ENCODE measurements at places on chromosomes 4 and X. TPM values are rescaled to one million over a fixed set of nuclear protein-coding genes. Genes with fewer than 3 reads are reported as not detected.

- no peak for DNase-seq
These were observed 117.3 kb downstream of the CHM start for GRCh38 chrX:85930099-85930498.

- no peak for DNase-seq
These were observed 2262.0 kb upstream of the TENM3 start for GRCh38 chr4:179981161-179981560.

DNA sequence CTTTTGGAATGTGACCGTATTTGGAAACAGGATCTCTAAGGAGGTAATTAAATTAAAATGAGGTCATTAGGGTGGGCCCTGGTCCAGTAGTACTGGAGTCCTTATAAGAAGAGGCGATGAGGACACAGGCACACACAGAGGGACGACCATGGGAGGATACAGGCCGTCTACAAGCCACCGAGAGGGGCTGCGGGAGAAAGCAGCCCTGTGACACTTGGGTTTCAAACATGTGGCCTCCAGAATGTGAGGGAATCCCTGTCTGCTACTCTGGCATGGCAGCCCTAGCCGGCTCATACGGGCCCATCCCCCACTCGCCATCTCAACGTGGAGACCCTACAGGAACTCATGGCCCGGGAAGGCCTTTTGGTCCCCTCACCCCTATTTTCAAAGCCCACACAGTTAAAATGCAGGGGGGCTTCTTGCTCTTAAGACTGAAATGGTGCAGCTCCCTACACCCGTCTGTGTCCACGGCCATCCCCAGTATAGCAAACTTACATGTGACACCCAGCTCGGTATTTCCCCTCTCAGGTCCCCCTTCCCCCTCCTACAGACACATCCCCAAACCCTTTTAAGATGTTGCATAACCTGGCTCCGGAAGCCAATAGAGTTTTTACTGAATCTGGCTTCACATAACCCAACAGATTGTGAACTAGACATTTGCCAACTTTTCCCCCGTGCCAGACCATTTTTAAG lies 124.1 kb upstream of the TBL1X start:
- DNase-seq, result peak; percentile 64

- DNase-seq, result no peak
These were observed 7.3 kb upstream of the TMEM185A start for GRCh38 chrX:149638860-149639259.

GRCh38 chrX:13085526-13085925 lies 41.1 kb upstream of the FAM9C start:
- DNase-seq, result no peak

GRCh38 chrX:85851418-85851817 lies 195.9 kb downstream of the CHM start:
- DNase-seq, result no peak

GRCh38 chr4:37757121-37757520 lies 69.4 kb upstream of the PGM2 start:
- DNase-seq, result no peak

DNA sequence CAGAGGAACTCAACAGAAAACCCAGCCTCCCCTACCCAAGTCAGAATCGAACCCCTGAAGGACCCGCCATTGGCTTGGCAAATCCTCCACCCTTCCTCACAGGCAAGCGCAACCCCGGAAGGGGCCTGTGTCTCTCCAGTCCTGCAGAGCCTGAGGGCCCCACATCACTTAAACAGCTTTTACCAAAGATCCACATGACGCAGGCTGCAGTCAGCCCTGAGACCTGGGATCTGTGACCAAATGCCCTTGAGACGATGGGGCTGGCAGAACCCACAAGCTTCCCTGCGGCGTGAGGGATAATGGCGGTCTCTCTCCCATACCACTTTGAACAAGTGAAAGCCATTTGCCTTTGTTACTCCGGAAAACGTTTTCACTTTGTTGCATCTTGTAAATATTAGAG lies 54.9 kb downstream of the ACOX3 start:
- no peak for DNase-seq

DNA sequence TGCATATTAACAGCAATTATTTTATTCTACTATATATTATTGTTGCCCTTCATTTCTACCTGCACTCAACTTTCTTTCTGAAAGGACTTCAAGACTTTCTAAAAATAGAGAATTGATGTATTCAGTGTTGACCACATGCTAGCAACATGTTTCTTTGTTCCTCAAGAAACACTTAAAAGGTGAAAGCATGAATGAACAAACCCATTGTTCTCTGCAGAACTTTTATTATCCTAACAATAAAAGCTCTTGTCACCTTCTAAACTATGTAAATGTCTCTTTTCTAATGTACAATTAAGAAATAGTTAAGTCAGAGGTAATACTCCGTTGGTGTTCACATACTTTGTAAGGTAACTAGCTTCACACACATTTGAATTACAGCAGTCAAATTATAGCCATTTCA lies 638.7 kb downstream of the FSTL5 start:
- no peak for DNase-seq

GRCh38 chr4:94939791-94940519 lies 182.2 kb downstream of the BMPR1B start:
- no peak for DNase-seq

GRCh38 chrX:45164995-45165394 lies 35.7 kb downstream of the DIPK2B start:
- DNase-seq, result no peak

DNA sequence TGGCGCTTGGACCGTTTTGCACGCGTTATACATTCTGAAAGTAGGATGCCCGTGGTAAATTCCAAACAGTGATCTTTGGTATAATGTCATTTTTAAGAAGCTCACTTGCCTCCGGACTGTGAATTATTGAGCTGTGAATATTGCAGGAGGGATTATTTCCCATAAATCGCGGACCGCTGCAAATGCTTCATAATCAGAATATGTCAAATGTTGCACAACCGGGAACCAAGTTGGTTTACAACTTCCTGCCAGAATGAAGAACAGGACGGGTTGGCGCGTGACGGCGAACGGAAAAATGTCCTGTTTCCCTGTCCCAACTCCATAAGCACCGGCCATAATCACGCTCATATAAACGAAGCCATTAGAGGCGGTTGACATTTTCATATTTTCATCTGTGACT lies 67.6 kb downstream of the SHOX start:
- no peak for DNase-seq

GRCh38 chrX:140091125-140091886 lies 126.0 kb upstream of the CXorf66 start:
- DNase-seq, result no peak

DNA sequence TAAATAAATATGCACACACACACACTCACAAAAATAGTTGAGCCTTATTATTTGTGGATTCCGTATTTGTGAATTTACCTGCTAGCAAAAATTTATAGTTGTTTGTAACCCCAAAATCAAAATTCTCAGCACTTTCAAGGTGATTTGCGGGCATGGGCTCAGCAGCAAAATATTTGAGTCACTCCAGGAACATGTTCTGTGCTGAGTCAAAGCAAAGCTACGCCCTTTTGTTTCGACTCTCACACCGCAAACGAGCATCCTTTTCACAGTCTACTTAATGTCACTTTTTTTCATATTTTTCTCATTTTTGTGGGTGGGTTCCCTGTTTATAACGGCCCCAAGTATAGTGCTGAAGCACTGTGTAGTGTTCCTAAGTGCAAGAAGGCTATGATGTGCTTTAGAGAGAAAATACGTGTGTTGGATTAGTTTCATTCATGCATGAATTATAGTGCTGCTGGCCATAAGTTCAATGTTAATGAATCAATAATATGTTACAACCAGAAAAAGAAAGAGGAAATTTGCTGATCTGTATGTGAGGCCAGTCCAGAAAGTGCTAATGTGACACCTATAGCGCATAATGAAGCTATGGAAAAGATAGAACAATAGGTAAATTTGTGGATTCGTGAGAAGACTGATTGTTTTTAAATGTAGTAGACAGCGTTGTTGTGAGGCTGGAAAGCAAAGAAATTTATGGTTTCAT lies 723.2 kb upstream of the AGA start:
- DNase-seq, result no peak

DNA sequence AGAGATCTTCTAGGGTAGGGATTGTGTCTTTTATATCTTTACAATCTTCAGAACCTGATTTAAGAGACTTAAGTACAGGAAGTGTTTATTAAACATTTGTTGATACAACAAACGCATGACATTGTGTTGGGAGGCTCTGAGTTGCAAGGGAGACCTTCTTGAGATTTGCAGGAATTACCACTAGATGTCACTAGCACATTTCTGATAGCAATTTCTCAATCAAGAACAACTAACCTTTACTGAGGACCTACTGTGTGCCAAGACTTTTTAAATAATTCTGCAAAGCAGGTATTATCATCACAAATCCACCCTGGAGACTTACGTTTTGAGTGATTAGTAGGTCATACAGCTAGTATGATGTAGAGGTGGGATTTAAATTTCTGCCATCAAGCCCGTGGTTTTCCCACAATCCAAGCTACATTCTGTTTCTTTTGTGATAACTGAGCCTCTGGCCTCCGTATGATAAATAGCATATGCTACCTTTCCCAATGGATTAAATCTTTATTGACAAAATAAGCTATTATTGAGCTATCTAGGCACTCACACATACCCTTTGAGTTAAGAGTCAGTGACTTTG lies 986.0 kb downstream of the CCSER1 start:
- DNase-seq, result no peak

DNA sequence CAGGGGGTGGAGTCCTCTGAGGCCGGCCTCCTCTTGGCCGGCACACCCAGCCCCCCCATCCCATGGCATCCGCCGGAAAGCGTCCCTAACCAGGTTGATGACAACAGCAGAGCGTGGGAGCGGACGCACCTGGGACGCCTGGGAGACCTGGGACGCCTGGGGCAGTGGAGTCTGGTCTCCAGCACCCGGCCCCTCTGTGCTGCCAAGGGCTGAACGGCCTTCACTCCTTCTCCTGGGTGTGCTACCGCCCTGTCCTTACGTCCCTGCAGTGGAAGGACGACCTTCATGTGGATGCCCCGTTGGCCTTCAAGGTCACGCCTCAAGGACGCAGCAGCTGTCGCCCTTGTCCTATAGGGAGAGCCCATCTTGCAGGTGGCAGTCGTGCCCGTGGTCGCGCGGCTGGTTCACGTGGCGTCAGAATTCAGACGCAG lies 26.9 kb downstream of the NKX1-1 start:
- no peak for DNase-seq

DNA sequence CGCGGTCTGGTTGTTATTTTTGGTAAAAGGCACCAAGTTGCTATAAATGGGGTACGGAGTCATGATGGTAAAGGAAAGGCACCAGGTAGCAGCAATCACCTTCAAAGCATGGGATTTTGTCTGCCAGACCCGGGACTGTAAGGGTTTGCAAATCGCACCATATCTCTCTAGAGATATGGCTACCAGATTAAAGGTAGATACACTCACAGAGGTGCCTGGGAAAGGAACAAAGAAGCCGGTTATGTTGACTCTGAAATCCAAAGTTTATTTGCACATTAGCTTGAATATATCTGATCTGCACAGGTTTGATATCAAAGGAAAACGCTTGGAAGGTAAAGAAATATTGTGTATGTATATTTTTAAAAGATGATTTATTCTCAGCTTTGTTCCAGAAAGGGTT lies 4.6 kb downstream of the CCKAR start:
- DNase-seq, result no peak

- no peak for DNase-seq
These were observed 94.1 kb upstream of the ACSL4 start for GRCh38 chrX:109826954-109827708.

- DNase-seq, result no peak
These were observed 5.5 kb downstream of the ZNF827 start for GRCh38 chr4:145933134-145933533.

MAGEA8 gene
- not detected for total RNA-seq

HELQ gene
- total RNA-seq, result 21.6 TPM

TCEAL8 gene
- 116 TPM for total RNA-seq

MMAA gene
- 0.26 TPM for total RNA-seq

ETDA gene
- total RNA-seq, result not detected

Data from uterus (tissue), 4 donors.